Suprapubic skin (tissue), 4 donors: ENCODE measurements at places on chromosomes 13 and 19.

- no peak overlapping the region for H3K27ac ChIP-seq
- H3K27me3 ChIP-seq = no peaks in the 10 kb centered on the region
These were observed 121.5 kb upstream of the CSNK1A1L start for GRCh38 chr13:37226971-37227370.

DNA sequence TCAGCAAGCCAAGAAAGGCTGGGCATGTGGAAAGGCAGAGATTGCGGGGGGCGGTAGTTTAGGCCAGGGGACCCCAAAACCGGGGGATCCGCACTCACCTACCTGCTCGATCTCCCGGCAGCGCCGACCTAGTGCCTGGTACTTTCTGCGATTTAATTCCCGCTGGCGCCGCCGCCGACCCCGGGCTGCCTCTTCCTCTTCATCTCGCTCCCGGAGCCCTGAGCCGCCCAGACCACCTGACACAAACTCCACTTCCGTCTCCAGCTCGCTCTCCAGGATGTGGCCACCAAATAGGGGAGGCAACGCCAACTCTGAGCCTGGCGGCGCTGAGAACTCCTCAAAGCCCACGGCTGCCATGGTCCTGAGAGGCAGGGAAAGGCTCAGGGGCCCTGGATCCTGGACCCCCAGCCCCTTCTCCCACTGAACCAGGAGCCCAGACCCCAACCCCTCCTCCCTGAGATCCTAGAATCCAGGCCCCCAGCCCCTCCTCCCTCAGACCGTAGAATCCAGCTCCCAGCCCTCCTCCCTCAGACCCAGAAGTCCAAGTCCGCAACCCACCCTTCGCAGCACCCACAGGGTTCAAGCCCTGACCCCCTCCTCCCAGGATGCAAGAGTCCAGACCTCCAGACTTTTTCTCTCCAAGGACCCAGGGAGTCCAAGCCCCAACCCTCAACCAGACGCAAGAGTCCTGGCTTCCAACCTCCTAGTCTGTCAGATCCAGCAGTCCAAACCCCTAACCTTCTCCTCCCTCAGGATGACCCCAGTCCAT lies 933 bp downstream of the TFPT start:
- DNase-seq = peak; percentile 60
- peaks cover 25% of the 10 kb centered on the region for H3K4me1 ChIP-seq

- peaks cover 77% of the 10 kb centered on the region for H3K36me3 ChIP-seq
- no peak overlapping the region for H3K27ac ChIP-seq
- no peaks in the 10 kb centered on the region for H3K27me3 ChIP-seq
These were observed 19.0 kb downstream of the NCLN start for GRCh38 chr19:3204646-3205275.

DNA sequence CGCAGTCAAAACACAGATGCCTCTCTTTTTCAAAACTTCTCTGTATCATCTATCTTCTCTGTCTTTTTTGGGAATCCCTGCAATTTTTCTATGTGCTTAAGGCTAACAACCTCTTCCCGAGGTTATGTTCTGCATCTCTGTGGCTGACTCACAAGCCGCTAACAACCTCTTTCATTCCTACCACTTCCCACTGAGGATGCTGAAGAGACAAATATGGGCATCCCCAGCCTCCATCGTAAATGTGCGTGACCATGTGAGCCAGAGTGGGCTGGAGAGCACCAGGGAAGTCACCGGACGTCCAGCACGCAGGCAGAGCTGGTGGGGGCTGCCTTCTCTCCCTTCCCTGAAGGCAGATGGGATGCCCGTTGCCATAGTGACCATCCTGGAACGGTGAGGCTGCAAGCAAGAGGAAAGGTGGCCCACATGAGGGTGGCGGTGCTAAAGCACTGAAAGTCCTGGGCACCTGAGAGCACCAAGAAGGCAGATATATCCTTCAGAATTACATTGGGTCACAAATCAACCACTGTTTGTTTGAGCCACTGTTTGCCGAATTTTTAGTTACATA lies 122.8 kb downstream of the SHISA2 start:
- H3K4me3 ChIP-seq = no peak overlapping the region
- no peak overlapping the region for H3K27ac ChIP-seq
- H3K36me3 ChIP-seq = no peaks in the 10 kb centered on the region
- H3K27me3 ChIP-seq = no peaks in the 10 kb centered on the region

DNA sequence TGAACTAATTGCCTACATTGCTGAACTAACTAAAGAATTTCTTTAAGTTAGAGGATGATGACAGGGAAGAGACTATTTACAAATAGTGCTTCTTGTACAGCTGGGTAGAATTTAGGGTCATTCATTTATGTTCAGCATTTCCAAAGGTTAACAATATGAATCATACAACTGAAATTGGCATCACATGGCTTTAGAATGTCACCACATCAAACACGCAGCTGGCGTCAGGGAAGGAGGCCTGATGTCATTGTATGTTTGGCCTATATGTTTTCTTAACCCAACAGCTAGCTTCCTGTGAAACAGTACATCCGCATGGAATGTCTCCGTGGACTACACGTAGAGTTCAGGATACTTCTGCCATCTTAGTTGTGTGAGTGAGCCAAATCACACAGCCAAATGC lies 99.0 kb upstream of the TNFSF11 start:
- H3K4me1 ChIP-seq = no peaks in the 10 kb centered on the region
- H3K27ac ChIP-seq = no peak overlapping the region
- no peak overlapping the region for H3K4me3 ChIP-seq
- H3K27me3 ChIP-seq = no peaks in the 10 kb centered on the region
- H3K36me3 ChIP-seq = no peaks in the 10 kb centered on the region

GRCh38 chr13:80712026-80712425 lies 371.1 kb upstream of the SPRY2 start:
- DNase-seq = no peak
- H3K27ac ChIP-seq = no peak overlapping the region
- no peaks in the 10 kb centered on the region for H3K36me3 ChIP-seq

DNA sequence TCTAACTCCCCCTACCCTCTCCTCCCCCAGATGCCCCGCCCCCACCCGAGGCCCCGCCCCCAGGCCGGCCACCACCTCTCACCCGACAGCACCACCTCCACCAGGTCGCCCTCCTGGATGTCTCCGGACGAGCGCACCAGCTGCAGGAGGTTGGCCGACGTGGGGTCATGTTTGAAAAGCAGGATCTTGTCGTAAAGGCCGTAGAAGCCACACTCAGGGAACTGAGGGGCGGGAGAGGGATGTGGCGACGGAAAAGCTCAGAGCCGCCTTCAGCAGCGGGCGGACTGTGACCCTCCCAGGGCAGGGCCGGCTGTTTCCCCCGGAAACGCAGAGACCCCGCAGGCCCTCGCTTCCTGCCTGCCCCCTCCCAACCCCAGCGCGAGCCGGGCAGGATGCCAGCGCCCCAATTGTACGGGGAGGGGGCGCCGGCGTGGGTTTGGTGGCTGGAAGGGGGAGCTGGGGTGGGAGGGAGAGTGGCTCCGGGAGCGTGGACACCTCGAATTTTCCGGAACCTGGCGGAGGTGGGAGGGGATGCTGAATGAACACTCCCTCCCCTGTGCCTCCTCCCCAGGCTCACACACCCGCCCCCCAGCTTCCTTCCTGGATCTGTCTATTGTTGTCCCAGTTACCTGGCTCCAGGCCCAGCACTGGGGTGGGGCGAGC lies 3.0 kb downstream of the PRKD2 start:
- peak overlapping the region; percentile 80 for H3K4me3 ChIP-seq
- peak overlapping the region; percentile 82 for H3K27ac ChIP-seq
- peaks cover 17% of the 10 kb centered on the region for H3K36me3 ChIP-seq
- DNase-seq = peak; percentile 98

- no peak overlapping the region for H3K27ac ChIP-seq
- no peaks in the 10 kb centered on the region for H3K4me1 ChIP-seq
- DNase-seq = no peak
- H3K27me3 ChIP-seq = no peaks in the 10 kb centered on the region
- H3K4me3 ChIP-seq = no peak overlapping the region
These were observed 48.4 kb upstream of the CNMD start for GRCh38 chr13:52788011-52788410.

DNA sequence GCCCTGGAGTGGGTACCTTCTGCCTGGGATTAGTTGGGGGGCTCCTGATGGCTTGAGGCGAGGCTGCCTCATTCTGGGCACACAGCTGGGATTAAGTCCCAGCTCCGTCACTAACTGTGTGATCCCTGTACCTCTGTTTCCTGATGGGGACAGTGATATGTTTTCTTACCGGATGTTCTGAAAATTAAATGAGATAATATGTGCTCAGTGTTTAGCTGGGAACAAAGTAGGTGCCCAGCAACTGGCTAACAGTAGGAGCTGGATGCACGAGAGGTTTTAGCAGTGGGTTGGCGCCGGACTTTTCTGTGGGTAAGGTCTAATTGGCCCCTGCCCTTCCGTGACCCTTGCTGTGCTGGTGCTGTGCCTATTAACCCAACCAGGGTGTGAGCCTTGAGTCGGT lies 203.4 kb downstream of the URI1 start:
- no peaks in the 10 kb centered on the region for H3K4me1 ChIP-seq
- H3K27me3 ChIP-seq = peaks cover 20% of the 10 kb centered on the region
- DNase-seq = no peak
- no peak overlapping the region for H3K4me3 ChIP-seq
- no peak overlapping the region for H3K27ac ChIP-seq

GRCh38 chr19:40805258-40805868 lies 6.4 kb downstream of the EGLN2 start:
- no peak for DNase-seq
- H3K36me3 ChIP-seq = peaks cover 29% of the 10 kb centered on the region

DNA sequence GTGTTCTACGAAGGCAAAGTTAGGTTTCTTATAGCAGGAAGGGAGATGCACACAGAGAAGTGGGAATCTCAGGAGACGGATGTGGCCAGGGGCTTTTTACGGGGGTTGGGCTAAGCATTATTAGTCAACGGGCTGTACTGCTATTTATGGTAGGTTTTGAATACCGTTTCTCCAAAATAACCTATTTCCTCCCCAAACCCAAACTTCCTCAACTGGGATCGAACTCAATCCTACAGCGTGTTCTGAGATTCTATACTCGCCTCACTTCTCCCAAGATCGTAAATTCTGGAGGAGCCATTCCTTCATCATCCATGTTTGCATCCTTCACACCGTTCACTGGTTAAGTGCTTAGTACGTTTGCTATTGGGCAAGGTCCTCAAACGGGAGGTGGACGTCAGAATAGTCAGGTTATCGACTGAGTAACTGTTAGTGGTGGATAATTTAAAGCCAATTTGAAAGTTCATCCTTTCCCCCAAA lies 1.2 kb upstream of the TRIM13 start:
- peaks cover 11% of the 10 kb centered on the region for H3K36me3 ChIP-seq
- peak overlapping the region; percentile 70 for H3K4me3 ChIP-seq
- no peaks in the 10 kb centered on the region for H3K27me3 ChIP-seq
- H3K27ac ChIP-seq = peak overlapping the region; percentile 97
- no peak for DNase-seq

GRCh38 chr13:97521726-97522125 lies 87.8 kb downstream of the RAP2A start:
- no peaks in the 10 kb centered on the region for H3K27me3 ChIP-seq
- no peak overlapping the region for H3K4me3 ChIP-seq
- H3K27ac ChIP-seq = no peak overlapping the region
- no peaks in the 10 kb centered on the region for H3K36me3 ChIP-seq
- DNase-seq = no peak

DNA sequence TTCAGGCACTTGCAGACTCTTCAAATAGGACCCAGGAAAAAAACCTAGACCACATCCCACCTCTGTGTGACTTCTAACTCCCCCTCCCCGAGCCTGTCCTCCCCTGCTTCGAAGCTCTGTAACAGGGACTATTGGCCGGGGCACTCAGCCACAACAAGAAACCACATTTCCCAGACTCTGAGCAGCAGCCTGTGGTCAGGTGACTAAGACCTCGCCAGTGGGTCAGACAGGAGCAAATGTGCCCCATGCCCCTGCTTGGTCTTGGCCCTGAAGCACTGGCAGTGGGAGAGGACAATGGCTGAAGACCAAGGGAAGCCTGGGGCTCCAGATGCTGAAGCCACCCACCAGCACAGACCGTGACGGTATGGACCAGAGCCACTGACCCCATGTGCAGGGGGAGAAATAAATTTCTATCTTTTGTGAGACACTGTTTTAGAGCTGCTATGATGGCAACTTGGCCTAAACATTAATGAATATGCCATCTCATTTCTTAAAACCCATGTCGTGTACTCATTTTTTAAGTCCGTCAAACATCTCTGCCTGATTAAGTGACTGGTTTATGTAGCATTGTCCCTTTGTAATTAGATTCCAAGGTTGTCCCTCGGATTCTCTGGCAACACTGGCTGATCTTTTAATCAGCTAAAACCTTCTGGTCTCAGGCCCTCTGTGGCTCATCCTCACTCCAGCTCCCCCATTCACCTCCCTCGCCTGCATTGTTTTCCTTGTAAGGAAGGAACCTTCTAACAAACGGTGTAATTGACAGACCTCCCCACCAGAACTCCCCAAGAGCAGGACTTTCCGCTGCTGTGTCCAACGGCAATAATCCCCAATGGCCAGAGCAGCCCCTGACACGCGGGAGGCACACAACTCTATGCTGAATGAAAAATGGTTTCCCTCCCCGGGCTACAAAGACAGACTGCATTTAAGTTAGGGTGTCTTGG lies 98.4 kb downstream of the STK24 start:
- no peak overlapping the region for H3K27ac ChIP-seq
- H3K36me3 ChIP-seq = peaks cover 24% of the 10 kb centered on the region
- H3K4me3 ChIP-seq = no peak overlapping the region
- H3K4me1 ChIP-seq = peaks cover 70% of the 10 kb centered on the region

- peak overlapping the region; percentile 90 for H3K27ac ChIP-seq
- DNase-seq = no peak
- no peaks in the 10 kb centered on the region for H3K27me3 ChIP-seq
- no peak overlapping the region for H3K4me3 ChIP-seq
- no peaks in the 10 kb centered on the region for H3K36me3 ChIP-seq
These were observed 11.8 kb downstream of the IL17D start for GRCh38 chr13:20715330-20715712.

GRCh38 chr13:41352935-41353840 lies 42.1 kb downstream of the NAA16 start:
- H3K36me3 ChIP-seq = peaks cover 11% of the 10 kb centered on the region
- peak overlapping the region; percentile 4 for H3K27ac ChIP-seq
- peaks cover 13% of the 10 kb centered on the region for H3K4me1 ChIP-seq
- no peak for DNase-seq
- H3K4me3 ChIP-seq = no peak overlapping the region
- H3K27me3 ChIP-seq = no peaks in the 10 kb centered on the region

- no peak for DNase-seq
- peaks cover 7% of the 10 kb centered on the region for H3K36me3 ChIP-seq
- H3K27me3 ChIP-seq = no peaks in the 10 kb centered on the region
- H3K4me3 ChIP-seq = no peak overlapping the region
- peak overlapping the region; percentile 62 for H3K27ac ChIP-seq
These were observed 70.6 kb upstream of the C13orf46 start for GRCh38 chr13:114044486-114044885.
